ENCODE measurements at places on chromosomes 4 and X.
A peak's percentile ranks its signal among the peaks of the same experiment; 100 is the strongest.

DNA sequence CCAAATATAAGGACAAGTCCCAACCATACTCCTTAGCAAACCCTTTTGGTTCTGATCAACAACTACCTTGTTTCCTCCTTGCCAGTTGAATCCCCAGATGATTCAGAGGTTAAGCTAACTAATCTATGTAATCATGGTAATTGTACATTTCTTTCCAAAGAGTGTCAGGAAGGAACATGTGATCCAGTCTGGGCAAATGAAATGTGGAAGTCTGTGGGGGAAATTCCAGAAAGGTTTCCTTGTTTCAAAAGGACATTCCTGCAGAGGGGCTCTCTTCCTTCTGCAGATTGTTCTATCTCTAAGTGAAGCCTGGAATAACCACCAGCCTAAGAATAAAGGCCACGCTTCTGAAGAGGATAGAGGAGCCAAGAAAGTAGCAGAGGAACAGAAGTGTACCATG is 7.0 kb downstream of the PRSS12 start:
- no peak for DNase-seq

GRCh38 chr4:6908432-6909112 is 1.1 kb upstream of the TBC1D14 start:
- DNase-seq, result no peak

DNA sequence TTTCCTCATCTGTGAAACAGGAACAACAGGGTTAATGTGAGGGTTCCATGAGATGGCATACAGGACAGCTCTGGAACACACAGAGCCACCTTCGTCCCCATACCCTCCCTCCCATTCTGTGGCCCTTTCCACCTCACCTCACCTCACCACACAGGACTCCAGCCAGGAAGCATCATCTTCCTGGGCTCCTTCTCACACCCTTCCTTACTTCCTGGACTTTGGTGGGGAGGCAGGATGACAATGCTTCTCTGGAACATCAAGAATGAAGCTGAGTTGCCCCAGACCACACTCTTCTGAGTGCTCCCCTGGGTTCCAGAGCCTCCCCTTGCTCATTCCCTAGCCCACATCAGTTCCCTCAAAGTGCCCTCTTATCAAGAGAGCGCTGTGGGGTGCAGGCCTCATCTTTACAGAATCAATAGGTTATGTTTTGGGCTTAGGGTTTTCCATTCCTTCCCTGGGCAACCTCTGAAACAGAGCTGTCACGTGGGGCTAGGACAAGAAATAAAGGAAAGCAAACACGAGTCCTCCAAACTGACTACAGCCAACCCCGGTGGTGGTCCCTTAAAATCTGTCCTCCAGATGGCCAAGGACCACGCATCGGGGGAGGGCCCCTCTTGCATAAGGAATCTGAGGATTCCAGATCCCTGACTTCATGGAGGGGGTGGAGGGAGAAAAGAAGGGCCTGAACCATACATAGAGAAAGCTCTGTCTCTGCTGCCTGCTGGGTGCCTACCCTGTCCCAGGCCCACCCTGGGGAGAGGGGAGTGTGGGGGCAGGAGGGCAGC is 74.4 kb upstream of the ATP6AP2 start:
- no peak for DNase-seq

GRCh38 chrX:40727093-40727492 is 8.2 kb downstream of the MED14 start:
- no peak for DNase-seq

GRCh38 chr4:47442980-47443379 is 20.5 kb downstream of the COMMD8 start:
- no peak for DNase-seq

GRCh38 chr4:87555773-87556619 is 26.8 kb upstream of the SPARCL1 start:
- no peak for DNase-seq

DNA sequence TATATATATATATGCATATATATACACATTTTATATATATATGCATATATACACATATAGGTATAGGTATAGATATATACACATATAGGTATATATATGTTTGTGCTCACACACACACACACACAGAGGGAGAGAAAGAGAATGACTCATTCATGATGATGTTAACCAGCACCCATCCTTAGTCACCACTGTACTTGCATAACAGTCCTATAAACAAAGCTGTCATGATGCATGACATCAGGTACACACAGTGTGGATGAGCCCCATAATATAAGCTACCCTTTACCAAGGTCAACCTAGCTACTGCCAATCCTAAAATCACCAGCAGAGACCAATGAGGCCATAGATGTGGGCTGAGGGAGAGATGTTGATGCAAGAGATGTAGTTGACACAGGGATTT is 1408.0 kb downstream of the RAPGEF2 start:
- DNase-seq, result no peak

GRCh38 chr4:124437853-124438495 is 274.6 kb downstream of the ANKRD50 start:
- no peak for DNase-seq

DNA sequence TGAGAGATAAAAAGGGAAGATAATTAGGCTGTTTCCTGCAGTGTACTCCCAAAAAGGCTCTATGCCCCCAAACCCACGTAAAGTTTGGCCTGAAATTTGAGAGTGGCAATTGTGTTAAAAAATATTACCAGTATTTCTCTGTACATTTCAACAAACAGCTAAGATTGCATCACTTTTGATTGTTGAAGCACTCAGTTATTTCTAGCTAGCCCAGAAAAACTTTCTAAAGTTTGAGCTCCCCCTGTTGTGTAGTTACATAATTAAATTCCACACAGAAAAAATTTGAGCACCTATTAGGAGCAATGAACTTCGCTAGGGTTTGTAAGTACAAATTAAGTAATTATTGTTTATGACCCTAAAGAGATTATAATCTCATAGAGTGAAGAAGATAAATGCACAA is 109.4 kb downstream of the DLG3 start:
- no peak for DNase-seq

DNA sequence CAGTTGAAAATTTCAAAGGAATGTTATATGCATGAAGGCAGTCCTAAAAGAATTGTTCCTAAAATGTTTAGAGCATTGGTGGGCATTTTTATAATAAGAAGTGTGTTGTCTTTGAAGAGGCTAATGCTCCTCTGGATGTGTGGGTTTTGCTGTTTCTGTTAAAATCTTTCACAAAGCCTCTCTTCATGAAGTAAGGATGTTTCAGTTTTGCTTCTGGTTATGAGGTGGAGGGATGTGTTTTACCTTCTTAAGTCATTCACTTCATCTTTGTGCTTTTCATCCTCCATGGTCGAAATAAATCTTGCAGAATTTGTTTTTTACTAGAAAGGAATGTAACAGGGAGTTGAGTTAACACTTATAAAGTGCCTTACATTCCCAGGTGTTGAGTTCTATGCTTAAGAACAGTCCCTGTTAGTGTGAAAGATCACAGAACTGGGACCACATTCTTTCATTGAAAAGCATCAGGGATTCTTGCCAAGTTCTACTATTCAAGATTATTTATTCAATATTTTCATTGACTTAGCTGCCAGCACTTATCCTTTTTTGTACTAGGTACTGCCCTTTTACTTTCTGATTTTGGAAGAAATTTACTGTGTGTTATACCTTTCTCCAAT is 21.1 kb downstream of the FHIP1A start:
- no peak for DNase-seq

DNA sequence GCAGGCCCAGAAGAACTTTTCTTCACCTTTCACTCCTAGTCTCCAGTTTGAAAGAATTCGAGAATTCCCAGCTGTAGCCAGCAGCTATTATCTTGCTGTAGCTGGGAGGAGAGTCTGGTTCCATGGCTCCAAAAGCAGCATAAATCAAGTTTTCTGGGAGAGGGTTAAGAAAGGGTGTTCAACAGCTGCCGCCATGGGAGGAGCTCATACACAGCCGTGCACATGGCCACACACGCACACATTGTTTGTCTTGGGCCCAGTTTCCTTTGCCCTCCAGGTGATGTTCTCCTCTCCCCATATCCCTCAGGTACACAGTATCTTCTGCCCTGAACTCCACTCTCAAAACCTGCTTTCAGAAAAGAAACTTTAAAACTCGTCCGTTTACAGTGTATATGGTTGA is 4.1 kb upstream of the GPC3 start:
- DNase-seq, result no peak

DNA sequence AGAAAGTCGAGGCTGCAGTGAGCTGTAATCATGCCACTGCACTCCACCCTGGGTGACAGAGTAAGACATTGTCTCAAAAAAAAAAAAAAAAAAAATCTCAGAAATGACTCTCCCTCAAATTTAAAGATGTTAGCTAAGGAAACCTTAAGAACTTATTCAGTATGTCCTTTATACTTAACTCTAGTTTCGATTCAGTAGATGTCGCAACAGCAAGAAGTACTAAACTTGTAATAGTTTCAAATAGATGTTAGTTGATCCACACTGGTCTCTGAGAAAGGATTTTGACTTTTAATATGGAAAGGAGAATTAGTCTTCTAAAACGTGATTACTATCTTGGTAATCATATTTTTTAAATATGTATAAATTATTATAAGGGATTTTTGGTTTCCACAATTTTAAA is 29.6 kb downstream of the NKX3-2 start:
- DNase-seq, result no peak

DNA sequence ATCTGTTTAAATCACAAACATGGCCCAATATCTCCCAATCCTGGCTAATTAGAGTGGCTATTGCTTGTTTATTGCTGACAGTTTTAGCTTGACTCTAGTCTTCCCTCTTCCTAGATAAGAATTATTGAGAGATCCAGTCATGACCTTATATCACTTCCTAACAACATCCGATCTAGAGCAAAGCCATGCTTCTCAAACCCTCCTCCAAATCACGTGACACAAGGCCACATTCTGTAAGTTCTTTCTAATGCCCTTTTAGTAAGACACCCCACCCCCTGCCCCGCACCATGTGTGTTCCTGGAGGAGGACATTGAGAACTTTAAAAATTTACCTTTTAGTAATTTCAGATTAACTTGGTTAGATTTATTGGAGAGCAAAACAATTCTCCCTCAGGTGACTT is 40.6 kb upstream of the RASSF6 start:
- DNase-seq, result no peak

- no peak for DNase-seq
Observed at GRCh38 chr4:2251073-2251794, 9.3 kb upstream of the HAUS3 start.

GRCh38 chr4:153064571-153064970 is 128.4 kb downstream of the FHDC1 start:
- DNase-seq, result no peak

DNA sequence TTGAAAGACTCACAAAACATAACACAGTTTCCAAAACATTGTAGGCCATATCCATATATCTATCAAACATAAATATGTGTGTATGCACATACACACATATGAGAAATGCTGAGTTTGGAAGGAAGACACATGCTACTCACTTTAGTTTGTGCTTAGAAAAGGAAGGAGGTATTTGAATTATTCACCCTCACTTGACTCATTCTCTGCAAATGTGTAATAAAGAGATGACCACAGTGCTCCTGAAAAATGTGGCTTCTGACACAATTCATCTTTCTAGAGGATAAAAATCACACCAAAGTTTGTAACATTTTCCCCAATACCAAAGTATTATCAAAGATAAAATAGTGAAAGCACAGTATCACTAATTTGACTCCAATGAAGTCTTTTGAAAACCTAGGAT is 950.1 kb downstream of the FAT4 start:
- DNase-seq, result no peak

DNA sequence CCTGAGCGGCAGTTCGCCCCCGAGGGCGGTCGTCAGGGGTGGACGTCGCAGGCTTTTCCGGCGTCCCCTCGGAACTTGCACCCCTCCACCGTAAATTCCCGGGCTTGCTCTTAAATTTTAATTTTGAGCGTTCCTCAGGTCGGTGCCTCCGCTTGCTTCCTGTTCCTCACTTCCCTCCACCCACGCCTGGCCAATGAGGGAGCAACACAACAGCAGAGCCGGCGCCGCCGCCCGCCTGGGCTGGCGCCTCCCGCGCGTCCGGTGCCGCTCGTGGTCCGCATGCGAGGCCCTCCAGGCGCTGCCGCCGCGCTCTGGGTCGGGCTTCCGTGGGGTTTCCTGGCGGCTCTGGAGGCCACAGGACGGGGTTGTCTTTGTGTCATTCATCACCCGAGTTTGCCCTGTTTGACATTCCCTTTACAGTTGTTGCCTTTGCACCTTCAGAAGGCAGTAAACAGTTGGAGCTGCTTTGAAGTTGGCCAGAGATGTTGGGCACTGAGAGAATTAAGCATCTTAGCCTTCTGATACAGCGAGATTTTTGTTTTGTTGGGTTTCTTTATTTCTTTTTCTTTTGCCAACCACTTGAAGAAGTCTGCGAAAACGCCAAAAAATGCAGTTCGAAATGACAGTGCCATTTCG is 692 bp downstream of the SPCS3 start:
- DNase-seq, result peak; percentile 83

DNA sequence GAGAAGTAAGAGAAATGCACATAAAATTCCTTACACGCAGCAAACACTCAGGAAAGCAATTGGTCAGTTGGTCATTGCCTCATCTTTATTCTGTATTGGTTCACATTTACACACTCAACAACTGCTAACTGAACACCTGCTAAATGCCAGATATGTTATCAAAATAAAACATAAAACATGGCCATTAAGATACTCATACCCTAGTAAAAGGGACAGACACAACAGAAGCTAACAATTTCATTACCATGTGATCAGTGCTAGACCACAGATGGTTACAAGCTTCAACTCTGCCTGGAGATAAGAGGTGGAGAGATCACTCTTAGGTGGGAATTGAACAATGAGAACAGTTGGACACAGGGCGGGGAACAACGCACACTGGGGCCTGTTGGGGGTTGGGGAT is 26.2 kb downstream of the TEC start:
- no peak for DNase-seq

DNA sequence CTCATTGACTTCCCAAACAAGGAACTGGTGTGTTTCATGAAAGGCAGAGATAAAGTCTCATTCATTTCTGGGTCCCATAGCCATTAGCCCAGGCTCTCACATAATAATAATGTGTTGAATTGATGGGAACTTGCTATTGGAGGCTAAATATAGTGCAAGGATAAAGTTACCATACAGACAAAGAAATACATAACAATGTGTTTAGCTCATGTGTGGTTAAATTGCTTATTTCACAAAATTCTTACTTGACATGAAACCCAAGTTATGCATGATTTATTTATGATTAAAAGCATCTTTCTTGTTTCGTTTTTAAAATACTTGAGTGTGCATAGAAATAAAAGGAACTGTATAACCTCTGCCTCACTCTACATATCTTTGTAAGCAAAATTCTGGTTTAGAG is 37.3 kb upstream of the LPAR4 start:
- DNase-seq, result no peak
